MM.1S (cell line): ENCODE measurements at places on chromosomes 2 and 18.

DNA sequence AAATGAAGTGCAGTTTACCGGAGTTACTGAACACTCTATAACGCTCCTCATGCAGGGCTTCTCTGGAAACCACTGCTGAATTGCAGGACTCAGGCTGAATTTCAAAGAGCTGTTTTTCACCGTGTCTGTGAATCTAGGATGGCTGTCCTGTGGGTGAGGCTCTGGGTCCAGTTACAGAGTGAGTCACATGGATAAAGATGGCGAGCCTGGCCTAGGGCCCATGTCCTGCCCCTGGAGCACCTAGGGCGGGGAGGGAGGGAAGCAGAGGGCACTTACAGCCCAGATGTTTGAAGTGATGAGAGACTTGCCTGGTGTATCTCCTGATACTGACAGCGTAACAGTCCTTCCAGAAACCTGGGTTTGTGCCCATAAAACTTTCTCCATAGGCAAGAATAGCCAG is 583.0 kb downstream of the IRS1 start:
- DNase-seq = no peak

DNA sequence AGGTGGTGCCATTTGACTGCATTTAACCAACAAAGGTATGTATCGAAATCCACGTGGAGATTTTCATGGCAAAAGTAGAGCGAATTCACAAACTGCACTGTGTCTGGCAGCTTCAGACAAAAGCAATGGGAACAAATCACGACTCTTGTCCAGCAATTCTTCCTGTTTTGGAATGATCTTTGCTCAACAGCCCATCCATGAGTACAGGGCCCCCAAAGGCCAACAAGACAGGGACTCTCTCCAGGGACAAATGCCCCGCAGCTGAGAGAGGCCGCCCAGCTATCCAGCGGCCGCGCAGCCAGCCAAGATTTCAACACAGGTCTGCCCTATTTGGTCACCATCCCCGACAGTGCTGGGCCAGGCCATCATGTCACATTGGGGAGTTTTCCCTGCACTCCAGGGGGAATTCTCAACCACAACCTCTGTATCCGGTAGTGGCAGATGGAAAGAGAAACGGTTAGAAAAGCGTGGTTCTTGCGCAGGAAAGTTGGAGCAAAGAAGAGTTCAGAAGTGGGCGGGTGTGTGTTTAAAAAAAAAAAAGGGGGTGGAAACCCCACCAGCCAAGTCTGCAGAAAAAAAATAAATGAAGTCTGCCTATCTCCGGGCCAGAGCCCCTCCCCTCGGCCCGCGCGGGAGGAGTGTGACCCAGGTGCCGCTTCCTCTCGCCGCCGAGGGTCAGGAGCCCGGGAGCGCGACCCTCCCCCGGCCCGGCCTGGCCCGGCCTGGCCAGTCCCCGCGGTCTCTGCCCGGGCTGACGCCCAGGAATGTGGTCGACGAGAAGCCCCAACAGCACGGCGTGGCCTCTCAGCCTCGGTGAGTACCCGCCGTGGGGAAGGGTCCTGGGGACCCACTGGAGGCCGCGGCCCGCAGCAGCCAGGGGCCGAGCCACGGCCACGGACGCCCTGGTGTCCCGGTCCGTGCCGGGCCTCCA is at the start of gene GYPC:
GYPC (plus strand) TSS at position 659 of the 931 bp plus-strand sequence; CDS start at position 765, 106 bp downstream.
- DNase-seq = peak; percentile 54

- DNase-seq = no peak
Observed at GRCh38 chr2:121408641-121409040, 122.0 kb upstream of the RNU4ATAC start.

- no peak for DNase-seq
Observed at GRCh38 chr2:16154501-16155280, 214.3 kb downstream of the MYCN start.

DNA sequence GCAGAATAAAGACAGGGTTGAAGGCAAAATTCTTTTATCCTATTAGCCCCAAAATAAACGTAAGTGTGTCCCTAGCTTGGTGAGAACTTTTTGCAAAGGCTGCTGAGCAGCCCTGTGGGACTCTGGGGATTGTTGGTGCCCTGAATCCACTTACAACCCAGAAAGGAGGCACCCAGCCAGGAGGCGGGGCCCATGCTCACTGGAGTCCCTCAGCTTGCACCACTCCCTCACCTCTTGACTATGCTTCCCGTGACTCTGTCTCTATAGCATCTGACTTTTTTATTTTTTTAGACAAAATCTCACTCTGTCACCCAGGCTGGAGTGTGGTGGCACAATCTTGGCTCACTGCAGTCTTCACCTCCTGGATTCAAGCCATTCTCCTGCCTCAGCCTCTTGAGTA is 15.8 kb upstream of the COL6A3 start:
- DNase-seq = peak; percentile 6

DNA sequence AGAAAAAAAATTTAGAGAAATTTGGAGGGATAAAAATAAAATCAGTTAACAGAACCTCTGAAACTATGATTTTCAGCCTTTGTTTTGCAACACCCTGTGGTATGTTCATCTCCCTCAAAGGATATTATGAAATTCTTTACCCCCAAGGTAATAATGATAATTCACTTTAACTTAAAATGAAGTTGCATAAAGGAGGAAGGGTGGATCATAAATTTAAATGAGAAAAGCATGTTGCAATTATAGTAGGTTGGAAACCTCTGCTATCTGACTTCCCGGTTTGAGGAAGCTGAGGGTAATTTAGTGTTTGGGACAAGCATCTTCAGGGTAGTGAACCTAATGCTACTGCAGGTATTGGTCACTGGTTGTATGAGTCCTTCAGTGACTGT is 102.9 kb downstream of the BABAM2 start:
- DNase-seq = no peak

DNA sequence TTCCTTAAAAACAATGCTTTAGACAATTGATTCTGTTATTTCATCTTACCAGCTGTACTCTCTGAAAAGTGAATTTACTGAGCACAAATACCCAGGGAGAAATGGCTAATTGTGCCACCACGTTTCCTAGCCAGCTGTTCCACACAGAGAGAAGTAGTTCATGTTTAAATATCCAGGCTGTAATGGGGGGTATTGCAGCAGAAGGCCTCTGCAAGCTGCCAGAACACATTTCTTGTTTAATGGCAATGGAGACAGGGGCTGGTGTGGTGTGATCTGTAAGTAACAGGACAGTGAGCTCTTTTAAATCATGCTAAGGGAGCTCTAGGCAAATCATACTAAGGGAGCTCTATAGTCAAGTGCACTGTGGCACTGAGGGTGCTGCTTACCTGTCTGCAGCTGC is 809.2 kb downstream of the CNTNAP5 start:
- no peak for DNase-seq

DNA sequence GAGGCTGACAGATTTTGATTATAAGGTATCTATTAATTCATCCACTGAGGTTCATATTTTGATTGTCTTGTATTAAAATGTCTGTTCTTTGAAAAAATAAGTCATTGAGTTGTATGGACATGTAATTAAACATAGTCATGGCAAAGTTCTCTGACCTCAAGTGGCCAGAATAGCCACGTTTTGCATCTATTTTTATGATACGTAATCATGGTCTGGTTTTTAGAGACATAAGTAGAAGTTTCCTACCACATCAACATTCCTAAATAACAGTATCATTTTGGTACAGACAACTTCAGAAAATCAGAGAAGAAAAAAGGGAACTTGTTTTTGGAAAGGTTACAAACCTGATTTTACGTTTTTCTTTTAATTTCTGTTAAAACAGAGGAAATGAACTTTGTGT is 47.6 kb downstream of the COL5A2 start:
- no peak for DNase-seq
